ENCODE measurements at places on chromosomes 1 and 21.

- no peak for DNase-seq
These were observed 550.9 kb downstream of the SMYD3 start for GRCh38 chr1:245956225-245956624.

- DNase-seq = peak; percentile 82
These were observed 52.3 kb downstream of the BCAR3 start for GRCh38 chr1:93629101-93630059.

- no peak for DNase-seq
These were observed 13.5 kb downstream of the SLC37A1 start for GRCh38 chr21:42527127-42527488.

DNA sequence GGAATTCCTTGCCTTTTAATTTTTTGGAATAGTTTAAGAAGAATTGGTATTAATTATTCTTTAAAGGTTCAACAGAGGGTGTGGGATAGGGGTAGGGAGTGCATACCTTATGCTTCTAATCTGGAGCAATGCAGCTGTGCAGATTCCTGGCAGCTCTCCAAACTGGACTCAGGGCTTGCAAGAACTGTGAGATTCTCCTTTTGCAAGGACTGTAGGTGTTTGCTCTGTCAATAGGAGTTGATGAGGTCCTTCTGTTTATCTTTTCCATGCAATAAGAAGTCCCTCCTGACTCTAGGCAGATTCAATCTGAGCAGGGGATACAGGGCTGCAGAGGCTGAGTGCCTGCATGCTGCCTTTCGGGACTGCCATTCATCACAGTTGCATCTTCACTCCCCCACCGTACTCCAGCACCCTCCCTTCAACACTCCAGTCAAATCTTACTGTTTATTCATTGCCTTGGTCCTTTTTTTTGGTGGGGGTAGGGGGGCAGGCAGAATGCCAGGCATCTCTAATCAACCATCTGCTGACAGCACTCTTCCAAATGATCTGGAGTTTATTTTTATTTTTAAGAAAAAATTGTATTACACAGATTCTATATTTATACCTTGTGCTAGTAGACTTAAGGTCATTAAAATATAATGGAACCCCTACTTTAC is 122.3 kb downstream of the DISC1 start:
- DNase-seq = peak; percentile 19

- no peak for DNase-seq
These were observed 104.7 kb downstream of the AKT3 start for GRCh38 chr1:243745356-243745755.

DNA sequence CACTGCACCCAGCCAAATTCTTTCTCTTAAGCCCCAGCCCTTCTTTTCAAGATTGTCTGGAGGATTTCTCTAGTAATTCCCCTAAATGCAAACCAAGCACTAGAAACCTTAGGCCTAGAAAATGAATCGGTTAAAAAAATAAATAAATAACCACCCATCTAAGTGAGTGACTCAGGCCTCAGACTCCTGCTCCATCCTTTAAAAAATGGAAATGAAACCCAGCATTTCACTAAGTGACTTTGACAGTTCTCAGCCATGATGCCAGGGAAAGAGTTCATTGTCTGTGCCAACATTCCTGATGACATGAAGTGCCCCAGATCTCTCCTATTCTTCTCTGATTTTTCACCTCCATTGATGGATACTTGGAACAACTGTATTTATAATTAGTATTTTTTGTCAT is 415.2 kb upstream of the DAB1 start:
- no peak for DNase-seq

DNA sequence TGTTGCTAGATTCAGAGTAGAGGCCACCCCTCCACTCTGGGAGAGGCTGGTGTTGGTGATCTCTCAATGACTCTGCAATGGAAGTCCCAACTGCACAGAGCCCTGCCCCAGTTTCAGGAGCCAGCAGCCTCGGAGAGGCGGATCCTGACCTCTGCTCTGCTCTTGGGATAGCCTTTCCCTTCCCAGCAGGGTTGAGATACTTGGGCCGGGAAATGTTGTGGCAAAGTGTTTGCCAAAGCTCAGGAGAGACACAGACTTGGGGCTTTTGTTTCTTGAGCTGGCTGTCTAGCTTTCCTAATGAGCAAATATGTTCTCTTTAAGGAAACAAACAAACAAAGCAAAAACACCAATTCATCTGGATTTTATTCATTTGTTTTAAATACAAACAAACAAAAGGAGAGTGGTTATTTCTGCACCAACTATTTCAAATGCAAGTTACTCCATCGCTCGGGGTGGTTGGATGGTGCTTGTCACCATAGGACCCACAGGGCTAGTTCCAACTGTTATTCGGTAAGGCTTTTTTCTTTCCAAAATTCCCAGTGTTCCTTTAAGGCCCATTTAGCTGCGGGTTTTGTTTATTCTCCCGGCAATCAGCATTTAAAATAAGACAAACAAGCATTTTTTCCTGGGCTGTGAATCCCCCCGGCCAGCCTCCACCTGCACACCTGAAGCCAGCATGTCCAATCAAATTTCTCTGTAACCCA is 193.9 kb upstream of the LMO4 start:
- no peak for DNase-seq

- peak; percentile 49 for DNase-seq
These were observed 5.5 kb downstream of the FBXO2 start for GRCh38 chr1:11648732-11649158.

DNA sequence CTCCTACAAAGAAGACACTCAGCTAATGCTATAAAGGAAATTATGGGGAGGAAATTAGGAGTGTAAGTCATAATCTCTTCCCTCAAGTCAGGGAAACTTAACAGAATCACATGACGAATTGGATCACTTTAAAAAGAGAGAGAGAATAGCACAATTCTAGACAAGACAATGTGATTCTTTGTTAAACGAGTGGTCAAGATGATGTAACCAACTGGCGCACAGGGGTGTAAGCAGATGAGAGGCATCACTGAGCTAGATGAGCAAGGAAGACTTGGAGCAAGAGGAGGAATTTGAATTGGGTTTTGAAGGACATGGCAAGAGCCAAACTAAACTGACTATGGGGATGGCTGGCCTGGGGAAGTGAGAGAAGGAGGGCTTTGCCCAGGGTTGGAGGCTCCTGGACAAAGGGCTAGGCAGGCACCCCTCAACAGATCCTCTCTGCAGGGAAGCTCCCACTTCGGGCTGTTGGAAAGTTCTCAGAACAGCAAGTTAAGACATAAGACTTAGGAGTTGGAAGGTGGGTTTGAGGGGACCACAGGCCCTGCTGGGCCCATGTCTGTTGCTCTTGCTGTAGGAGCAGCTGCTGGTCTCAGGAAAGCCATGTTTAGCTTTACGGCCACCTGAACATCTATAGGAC is 123.9 kb upstream of the GRIK3 start:
- no peak for DNase-seq

- peak; percentile 70 for DNase-seq
These were observed 12.6 kb downstream of the FLG2 start for GRCh38 chr1:152347116-152347728.

DNA sequence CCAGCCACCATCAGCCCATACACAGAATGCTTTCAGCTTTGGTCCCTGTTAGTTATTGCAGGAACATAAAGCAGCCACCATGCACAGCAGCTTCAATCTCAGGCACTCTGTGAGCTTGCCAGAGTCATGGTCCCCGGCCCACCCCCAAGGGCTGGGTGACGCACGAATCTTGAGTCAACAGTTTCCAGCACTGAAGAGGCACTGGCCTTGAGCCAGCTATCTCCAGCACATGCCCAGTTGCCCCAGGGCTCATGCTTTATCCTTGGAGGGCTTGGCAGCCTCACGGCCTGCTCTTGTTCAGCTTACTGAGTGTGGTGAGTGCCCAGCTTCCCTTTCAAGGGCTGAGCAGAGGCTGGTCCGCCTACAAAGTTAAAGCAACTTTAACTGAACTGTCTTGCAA is 200.7 kb upstream of the RAB4A start:
- no peak for DNase-seq

DNA sequence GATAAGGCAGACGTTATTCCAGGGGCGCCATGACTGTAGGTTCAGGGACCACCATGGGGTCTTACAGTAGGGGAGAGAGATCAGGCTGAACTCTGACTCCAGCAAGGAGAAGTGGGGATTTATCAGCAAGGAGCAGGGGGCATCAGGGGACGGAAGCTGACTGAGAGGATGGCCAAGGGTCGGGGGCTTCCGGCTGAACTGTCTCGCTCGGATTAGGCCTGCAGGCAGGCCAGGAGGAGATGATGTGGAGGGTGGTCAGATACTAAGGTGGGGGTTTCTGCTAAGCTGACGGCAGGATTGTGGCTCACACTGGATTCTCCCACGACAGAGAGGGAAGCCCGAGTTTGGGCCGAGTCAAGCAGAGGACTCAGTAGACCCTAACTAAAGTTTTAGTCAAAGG is 186.9 kb upstream of the VAMP3 start:
- DNase-seq = no peak

DNA sequence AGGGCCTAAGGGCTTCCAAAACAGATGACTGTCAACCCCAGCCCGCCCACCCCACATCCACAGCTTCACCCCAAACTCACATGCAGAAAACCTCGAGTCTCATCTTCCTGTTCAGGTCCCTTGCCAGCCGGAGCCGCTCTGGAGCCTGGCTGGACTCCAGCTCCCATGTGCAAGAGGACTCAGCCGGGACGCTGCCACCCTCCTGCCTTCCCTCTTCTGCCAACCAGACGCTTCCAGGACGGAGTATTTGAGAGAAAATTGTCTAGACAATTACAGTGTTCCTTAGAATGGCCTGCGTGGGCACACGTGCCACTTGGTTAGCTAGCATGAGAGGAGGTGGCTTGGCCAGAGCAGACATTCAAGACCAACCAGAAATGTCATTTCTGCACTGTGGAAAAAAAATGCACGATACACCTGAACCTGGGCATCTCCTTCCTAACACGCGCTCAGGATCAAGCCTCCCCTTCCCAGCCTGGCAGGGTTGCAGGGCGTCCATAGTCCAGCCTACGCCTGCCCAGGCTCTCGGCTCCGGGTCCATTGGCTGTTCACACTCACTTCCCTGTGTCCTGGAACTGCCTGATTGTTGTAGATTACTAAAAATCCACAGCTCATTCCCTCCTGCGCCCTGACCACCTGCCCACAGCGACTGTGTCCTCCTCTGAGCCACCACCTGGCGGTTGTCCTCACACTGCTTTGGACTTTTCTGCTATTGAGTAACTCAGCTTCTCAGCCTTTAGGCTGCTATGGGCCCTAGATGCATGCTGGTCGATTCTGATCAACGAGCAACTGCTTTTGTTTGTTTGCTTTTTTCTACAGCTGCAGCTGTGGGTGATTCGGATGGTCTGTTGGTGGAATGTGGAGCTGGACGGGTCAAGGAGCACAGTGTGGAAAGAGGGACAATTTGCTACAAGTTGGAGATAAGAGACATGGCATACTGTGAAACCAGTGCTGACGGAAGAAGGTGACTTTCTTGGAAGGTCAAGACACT is at the start of gene CLDN14:
CLDN14 (minus strand) TSS at position 708 of the 988 bp plus-strand sequence. CDS start 18,427 bp downstream, outside the sequence.
- DNase-seq = no peak

DNA sequence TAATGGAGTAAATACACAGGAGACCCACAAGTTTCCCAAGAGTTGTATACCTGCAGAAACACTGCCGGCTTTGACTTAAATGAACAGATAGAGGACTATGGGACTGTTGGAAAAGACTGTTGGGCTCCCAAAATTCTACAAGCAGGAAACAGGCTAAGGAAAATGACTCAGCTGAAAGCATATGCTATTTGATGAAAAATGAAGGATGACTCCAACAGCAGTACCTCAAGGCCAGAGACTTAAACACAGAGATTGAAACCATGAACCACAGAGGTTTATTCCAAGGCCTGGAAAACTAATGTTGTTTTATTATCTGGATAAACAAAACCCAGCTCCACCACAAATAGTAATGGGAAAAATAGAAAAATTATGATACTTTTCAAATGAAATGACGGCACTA is 187.7 kb downstream of the TNFSF18 start:
- no peak for DNase-seq

GRCh38 chr1:215710036-215710898 is 143.2 kb downstream of the KCTD3 start:
- peak; percentile 68 for DNase-seq

DNA sequence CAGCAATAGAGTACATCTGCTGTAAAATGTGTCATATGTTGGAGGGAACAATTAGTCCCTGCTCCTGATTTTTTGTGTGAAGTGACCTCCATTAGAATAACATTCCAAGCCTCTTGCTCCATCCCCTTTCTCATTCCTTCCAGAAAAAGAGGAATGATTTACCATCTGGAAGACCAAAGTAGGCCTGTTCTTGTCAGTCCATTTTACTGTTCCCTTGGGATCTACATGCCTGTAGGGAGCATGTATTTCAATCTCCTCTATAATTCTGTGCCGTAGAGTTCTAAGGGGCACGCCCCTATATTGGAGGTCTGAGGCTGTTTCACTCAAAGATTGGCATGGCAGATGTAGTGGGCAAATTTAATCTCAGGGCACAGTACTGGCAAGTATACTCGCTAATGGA is 48.8 kb upstream of the MAN1A2 start:
- DNase-seq = no peak

- no peak for DNase-seq
These were observed 19.9 kb downstream of the CLDN17 start for GRCh38 chr21:30146558-30147282.

DNA sequence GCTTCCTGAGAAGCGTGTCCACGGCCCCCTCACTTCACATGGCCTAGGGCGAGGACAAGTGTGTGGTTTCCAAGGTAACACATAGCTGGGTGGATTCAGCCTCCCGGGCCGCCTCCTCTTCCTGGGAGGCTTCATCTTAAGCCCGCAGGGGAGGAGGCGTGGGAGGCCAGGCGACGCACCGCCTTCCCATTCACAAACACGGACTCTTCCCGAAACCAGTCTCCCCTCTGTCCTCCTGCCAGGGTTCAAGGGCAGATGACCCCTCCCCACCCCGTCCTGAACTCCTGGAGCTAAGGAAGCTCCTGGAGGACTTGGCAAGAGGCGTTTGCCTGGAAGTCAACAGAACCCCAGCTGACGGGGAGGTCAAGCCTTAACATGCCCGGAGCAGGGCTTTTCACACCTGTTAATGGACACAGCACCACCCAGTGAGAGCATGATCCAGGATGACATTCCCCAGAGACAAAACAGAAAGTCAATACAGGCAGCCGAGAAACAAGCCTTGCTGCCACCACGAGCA is 56.7 kb downstream of the KCNN3 start:
- DNase-seq = no peak

GRCh38 chr1:86950712-86951419 is 36.4 kb downstream of the HS2ST1 start:
- DNase-seq = no peak

GRCh38 chr1:28326515-28326914 is 2.3 kb upstream of the MED18 start:
- no peak for DNase-seq

GRCh38 chr1:167206166-167206835 is 14.4 kb upstream of the POU2F1 start:
- no peak for DNase-seq

DNA sequence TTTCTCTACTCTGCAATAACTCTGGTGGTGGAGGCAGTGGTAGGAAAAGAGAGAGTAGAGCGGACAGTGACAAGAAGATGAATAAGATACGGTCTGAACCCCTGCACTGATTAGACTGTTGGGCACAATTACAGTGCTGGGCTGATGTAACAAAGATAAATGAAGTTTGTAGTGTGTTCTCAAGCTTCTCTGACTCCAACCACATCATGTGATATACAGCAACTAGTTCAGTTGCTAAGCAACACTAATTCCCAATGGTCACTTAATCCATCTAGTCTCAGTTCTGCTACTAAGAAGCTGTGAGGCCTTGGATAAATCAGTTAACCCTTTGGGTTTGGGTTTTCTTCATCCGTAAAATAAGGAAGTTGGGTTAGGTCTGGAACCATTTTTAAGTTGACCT is 17.3 kb downstream of the DDR2 start:
- DNase-seq = no peak

- DNase-seq = no peak
These were observed 48.9 kb downstream of the PIK3R3 start for GRCh38 chr1:46083579-46083978.

- DNase-seq = no peak
These were observed 872 bp upstream of the PINK1 start for GRCh38 chr1:20632386-20632785.

Measured in erythroblast (primary cell).